Stimulated activated CD4-positive, alpha-beta T cell treated with anti-CD3 and anti-CD28 coated beads, Interleukin-1b, Interleukin-23, amount 100 ng/mL, for 24 hours (primary cell): ENCODE measurements at places on chromosomes 16 and 17.
A peak's percentile ranks its signal among the peaks of the same experiment; 100 is the strongest.

DNA sequence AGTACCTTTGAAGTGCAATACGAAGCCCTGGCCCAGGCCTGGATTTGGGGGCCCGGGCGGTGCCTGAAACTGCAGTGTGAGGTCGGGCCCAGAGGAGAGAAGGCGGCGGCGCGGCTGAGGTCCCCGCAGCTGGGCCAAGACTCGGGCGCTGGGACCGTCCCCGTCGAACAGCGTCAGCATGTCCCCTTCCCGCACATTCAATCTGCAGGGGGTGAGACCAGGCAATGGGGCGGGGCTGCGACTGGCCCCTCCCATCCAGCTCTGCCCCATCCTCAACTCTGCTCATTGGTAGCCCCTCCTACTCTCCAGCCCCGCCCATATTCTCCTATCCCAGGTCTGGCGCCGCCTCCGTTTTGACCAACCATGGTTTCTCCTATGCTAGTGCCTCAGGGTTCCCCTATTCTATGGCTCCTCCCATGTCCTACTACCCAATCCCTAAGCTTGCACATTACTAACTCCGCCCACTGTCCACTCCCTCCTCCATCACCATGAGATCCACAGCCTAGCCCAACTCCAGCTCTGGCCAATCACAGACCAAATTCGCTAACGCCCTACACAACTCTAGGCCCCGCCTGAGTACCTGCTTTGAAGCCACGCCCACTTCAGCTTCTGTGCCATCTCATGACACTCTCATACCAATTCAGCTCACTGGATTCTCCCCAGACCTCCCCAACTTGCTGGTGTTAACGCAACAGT lies 14.4 kb upstream of the CDIPT start:
- DNase-seq, result peak; percentile 25

GRCh38 chr16:6558661-6559060 lies 774.0 kb upstream of the RBFOX1 start:
- no peak for DNase-seq

DNA sequence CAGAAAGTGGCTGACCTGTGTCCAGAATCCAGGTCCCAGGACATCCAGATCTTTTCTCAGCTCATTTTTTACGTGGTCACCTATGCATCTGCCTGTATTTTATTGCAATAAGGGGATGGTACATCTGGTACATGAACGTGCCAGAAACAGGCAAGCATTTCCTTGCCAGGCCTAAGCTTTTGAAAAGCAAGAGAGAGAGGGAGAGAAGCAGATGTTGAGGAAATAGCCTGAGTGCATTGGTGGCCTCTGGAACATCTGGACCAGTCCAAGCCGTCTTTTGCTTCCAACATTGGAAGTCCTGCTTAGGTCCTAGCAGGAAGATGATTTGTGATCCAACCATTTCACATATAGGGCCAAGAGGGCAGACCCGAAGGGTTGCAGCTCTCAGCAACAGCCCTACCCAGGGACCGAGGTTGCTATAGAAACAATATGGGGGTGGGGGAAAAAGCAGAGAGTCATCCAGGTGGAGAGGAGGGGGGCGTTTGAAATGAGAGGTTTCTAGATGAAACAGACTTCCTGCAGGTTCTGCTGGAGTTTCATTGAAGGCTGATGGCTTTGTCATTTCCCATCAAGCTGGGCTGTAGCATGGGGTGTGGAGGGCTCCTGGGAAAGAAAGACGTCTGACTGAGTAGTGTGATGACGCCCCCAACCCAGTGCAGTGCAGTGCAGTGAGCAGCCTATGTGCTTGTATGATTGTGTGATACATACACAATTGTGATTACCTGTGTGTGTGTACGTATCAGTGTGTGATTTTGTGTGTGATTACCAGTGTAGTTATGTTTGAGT lies 61.6 kb downstream of the SHISA6 start:
- no peak for DNase-seq

- DNase-seq, result no peak
Measured at GRCh38 chr17:28282596-28282995, 36.4 kb upstream of the TMEM97 start.
